ENCODE measurements at places on chromosomes 3 and 15.
A peak's percentile ranks its signal among the peaks of the same experiment; 100 is the strongest.

GRCh38 chr3:191753196-191753595, 292.2 kb downstream of the PYDC2 start:
- no peak for DNase-seq

- DNase-seq, result no peak
These were observed 43.9 kb downstream of the NSMCE3 start for GRCh38 chr15:29225534-29226234.

- DNase-seq, result no peak
These were observed 47.5 kb upstream of the EIF3J start for GRCh38 chr15:44489464-44489863.

- DNase-seq, result no peak
These were observed 46.6 kb downstream of the ANP32A start for GRCh38 chr15:68774120-68774519.

- no peak for DNase-seq
These were observed 181.7 kb downstream of the TCF12 start for GRCh38 chr15:57100136-57100539.

GRCh38 chr3:81218023-81218422, 543.4 kb downstream of the GBE1 start:
- no peak for DNase-seq

DNA sequence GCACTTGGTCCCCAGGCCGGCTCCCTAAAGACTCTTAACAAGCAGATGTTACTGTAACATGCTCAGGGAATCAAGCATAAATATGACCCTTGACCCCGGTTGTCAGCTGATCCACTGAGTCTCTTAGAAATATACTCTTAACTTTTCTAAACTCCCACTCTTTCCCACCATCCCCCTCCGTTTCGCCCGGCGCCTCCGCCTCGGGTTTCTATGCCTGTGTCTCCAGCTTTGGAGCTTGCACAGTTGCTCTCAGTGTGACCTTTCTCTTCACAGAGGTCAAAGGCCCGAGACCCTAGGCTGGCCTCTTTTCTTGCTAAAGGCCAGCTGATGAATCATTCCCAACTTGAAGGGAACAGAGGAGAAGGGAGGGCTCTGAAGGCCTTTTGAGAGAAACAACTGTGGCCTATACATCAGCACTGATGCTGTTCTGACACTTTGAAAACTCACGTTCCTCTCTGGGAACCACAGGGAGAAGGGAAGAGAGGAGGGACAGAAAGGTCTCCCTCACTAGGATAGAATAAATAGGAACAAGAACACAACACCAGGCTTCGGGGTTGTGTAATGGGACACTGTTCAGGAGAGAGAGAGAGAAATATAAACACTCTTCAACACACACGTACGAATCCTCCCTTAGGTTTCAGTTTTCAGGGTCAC, 484.5 kb upstream of the NR2F2 start:
- no peak for DNase-seq

DNA sequence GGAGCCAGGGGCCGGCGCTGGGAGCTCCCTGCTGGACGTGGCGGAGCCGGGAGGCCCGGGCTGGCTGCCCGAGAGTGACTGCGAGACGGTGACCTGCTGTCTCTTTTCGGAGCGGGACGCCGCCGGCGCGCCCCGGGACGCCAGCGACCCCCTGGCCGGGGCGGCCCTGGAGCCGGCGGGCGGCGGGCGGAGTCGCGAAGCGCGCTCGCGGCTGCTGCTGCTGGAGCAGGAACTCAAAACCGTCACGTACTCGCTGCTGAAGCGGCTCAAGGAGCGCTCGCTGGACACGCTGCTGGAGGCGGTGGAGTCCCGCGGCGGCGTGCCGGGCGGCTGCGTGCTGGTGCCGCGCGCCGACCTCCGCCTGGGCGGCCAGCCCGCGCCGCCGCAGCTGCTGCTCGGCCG, 1.5 kb downstream of the SMAD6 start:
- DNase-seq, result no peak

GRCh38 chr3:190534386-190534785, 20.5 kb downstream of the IL1RAP start:
- DNase-seq, result no peak

DNA sequence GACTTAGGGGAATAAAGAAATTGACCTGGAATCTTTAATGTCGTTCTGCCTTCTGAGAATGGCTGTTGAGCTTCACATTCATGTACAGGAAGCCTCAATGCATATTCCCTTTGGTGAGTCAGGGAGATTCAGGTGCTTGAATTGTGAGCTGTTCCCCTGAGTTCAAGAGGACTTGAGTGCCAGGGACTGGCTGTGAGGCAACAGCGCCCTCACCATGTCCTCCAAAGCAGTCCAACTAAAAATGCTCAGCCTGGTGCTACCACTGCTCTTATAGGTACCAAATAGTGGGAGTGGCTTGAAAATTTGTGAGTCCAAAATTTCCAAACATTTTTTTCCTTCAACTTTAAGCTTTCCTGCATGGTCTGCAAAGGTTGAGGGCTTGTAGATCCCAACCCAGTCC, 54.1 kb downstream of the LEO1 start:
- DNase-seq, result no peak

DNA sequence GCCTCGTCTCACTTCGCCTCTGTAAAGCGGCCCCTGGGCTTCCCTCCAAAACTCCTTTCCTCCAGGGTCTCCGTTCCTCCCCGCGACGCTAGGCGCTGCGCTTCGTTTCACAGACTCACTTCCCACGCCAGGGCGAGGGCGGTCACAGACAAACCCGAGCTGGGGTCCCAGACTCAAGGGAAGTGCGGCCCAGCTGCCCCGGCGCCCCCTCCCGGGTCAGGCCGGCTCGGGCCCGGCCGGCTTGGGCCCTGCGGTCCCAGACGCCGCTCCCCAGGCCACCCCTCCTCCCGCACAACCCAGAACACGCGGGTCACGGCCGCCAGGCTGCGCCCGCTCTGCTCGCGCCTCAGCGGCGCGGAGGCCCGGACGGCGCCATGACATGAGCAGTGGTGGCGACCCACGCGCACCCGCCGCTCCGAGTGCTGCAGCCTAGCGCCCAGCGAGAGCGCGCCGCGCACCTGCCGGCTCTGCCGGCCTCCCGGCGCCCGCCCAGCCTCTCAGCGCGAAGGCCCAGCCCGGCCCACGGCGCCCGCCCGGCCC, 547 bp downstream of the NUP210 start:
- no peak for DNase-seq

- DNase-seq, result no peak
These were observed 31.1 kb downstream of the SCN5A start for GRCh38 chr3:38618343-38618742.

- no peak for DNase-seq
These were observed 412.9 kb upstream of the GRM7 start for GRCh38 chr3:6448011-6448410.

- no peak for DNase-seq
These were observed 22.4 kb downstream of the FNDC3B start for GRCh38 chr3:172061724-172062184.

DNA sequence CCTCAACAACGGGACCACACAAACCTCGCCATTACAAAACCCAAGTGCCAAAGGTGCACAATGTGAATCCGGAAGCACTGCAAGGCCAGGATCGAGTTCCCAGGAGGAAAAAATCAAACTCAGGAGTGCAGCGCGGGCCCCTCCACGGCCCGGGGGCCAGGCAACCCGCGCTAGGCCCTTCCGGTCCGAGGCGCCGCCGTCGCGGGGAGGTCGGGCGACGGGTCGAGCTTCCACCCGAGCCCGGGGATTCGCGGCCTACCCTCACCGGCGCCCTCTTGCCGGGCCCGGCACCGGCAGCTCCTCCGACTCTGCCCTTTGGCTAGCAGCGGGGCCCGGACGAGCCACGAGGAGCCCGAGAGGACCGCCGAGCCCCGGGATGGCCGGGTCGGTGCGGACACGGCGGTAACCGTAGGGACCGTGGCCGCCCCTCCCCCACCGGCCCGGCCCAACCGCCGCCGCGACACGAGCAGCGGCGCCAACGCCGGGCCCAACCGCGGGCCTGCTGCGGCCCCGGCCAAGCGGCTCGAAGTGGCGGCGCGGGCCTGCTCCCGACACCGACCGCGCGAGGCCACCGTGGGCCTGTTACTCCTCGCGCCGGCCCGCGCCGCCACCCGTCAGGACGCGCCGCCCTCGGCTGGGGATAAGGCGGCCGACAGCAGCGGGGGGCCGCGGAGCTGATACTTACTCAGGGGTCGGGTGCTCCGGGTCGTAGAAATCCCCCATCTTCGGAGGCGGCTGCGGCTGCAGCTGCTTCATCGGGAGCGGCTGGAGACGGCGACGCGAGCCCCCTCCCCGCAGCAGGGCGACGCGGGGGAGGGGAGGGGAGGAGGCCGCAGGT, 525 bp downstream of the SETD2 start:
- peak; percentile 77 for DNase-seq

DNA sequence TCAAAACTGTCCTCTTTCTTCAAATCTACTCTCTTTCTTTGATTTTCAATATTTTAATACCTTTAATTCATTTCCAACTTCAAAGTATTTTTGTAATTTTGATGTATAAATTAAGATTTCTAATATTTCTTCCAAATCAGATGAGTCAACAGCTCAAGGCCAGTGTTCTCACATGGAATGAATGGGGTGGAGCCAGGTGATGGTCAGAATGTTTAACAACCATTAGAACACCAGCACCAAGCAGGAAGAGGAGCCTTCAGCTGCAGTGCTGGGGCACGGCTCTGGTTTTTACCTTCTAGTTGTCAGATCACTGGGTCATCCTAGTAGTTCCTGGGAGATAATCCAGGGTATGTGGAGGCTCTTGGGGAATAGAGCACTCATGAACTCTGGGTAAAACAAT, 494.5 kb upstream of the PDZRN3 start:
- DNase-seq, result no peak

GRCh38 chr3:184248454-184249411, at the start of gene ALG3:
Gene ALG3 (minus strand): TSS chr3:184248962. CDS start chr3:184248940, 22 bp downstream.
- DNase-seq, result peak; percentile 91

DNA sequence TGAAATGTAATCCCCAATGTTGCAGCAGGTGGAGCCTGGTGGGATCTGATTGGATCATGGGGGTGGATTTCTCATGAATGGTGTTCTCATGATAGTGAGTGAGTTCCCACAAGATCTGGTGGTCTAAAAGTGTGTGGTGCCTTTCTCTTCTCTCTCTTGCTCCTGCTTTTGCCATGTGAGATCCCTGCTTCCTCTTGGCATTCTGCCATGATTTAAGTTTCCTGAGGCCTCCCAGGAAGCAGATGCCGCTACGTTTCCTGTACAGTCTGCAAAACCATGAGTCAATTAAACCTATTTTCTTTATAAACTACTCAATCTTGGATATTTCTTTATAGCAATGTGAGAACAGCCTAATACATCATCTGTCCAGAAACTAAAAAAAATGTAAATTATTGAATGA, 298.3 kb downstream of the MEX3B start:
- no peak for DNase-seq

GRCh38 chr3:21798356-21799088, 47.5 kb upstream of the ZNF385D start:
- no peak for DNase-seq

- DNase-seq, result no peak
These were observed 448.8 kb downstream of the GRM7 start for GRCh38 chr3:7309641-7310102.

GRCh38 chr3:32780735-32781210, 37.0 kb upstream of the TRIM71 start:
- DNase-seq, result peak; percentile 38

DNA sequence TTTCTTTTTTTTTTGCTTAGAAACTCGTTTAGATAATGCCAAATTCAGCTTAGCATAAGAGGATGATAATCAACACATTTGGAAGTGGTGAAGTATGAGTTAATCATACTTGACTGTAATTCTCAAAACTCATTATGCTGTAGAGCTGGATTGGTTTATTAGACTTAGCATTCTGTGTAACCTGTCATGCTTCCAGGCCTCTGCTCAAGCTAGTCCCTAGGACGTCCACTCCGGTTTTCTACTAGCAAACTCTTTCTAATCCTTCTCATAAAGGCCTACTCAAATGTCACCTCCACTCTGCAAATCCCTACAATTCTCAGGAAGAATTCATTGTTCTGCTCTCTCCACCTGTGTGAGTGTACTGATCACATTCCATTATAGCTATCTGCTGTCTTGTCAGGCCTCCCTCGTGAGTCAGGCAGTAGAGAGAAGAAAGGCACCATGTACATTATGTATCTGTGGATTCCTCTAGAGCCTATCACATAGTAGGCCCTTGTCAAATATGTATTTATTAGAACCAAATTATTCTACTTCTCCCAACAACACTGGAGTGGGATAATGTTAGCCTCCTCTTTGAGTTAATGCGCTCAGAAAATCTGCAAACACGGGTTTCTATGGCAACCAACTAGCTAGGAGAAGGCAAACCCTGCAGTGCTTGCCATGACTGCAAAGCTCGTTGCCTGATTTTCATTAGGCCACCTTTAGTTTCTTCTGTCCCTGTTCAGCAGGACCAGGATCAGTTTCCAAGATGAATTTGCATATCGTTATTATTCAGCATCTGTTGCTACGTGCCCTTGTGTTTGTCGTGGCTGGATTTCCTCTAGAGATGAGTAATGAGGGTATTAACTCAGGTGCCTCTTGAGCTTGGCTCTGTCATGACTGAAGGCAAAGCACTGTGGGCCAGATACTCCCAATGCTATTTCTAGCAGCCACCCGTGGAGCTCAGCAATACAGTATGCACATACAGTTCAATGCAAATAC, 30.7 kb downstream of the ATP13A5 start:
- no peak for DNase-seq

DNA sequence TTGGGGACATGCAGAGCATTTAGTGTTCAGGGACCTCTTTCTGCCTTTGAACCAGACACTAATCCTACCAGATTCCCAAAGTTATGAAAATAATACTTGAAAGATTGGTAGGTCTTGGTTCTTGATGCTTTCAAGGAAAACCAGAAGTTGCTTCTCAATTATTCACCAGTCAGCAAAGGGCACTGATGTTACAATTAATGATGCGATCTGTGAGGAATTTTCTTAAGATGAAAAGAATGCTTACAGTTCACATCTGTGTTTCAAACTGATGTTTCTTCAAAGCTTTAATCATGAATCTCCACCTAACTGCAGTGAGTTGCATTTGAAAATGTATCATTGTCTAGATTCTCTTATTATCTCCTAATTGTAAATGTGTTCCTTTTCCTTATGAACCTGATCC, 161.0 kb downstream of the NAALADL2 start:
- no peak for DNase-seq

GRCh38 chr3:139357899-139358298, 14.1 kb downstream of the MRPS22 start:
- DNase-seq, result no peak

- no peak for DNase-seq
These were observed 161.5 kb upstream of the KBTBD8 start for GRCh38 chr3:66836363-66837152.

DNA sequence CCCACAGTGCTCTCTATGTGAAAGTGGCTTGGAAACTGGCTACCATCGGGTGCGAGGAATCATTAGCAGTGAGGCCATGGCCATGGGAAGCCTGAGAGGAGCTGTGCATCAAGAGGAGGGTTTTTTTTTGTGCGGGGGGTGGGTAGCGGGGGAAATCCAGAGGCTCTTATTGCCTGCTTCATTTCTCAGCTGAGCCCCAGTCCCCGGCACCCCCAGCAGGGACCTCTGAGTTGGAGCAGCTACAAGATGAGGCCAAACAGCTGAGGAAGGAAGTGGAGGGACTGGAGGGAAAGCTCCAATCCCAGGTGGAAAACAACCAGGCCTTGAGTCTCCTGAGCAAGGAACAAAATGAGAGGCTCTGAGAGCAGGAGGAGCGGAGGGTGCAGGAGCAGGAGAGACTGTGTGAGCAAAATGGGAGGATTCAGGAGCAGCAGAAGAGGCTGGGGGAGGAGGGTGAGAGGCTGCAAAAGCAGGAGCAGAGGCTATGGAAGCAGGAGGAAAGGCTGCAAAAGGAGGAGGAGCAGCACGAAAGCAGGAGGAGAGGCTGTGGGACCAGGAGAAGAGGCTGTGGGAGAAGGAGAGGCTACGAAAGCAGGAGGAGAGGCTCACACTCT, 76.7 kb downstream of the ADAMTS7 start:
- no peak for DNase-seq
